ENCODE measurements at places on chromosomes 16 and 17.

DNA sequence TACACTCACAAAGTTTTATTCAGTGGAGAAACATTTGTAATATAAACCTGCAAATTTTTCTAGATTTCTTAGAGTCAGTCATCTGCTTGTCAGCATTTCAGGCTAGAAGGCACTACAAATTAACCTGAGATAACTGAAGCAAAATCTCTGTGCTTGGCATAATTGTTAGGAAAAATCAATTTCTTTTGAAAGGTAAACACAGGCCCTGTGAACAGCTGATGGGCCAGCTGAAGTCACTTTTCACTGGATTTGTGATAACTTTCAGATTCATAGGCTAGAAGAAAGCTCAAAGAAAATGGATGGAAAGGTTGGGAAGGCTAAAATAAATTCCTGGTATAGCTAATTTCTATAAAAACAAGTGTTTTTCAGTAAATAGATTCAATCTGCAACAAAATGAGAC, 34.0 kb upstream of the SLC6A2 start:
- no peaks in the 10 kb centered on the region for H3K4me1 ChIP-seq
- no peak overlapping the region for H3K4me3 ChIP-seq
- H3K36me3 ChIP-seq, result no peaks in the 10 kb centered on the region

DNA sequence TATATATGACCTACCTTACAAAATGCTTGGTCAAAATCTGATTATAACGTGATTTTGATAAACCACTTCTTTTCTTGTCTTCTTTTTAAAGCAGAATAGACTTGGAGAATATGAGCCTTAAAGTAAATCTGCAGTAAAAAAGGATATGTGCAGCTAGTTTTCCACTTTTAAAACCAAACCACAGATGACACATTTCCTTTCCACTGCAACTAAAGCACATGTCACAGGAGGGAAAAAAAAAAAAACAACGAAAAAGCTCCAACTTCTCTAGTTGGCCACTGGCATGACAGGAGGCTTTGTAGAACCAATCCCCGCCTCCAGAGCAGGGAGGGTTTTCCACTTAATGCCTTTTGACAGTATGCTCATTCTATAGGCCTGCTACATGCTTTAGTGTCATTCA, at the start of gene EVI2A:
Gene EVI2A (minus strand): TSS at position 142 of the 400 bp plus-strand sequence. CDS start 2,609 bp downstream, outside the sequence.
- no peak for DNase-seq
- H3K27ac ChIP-seq, result no peak within 1 kb of the TSS
- peaks cover 5% of the 10 kb centered on the region for H3K4me1 ChIP-seq
- H3K27me3 ChIP-seq, result no peaks in the 10 kb centered on the region
- H3K4me3 ChIP-seq, result no peak within 1 kb of the TSS

DNA sequence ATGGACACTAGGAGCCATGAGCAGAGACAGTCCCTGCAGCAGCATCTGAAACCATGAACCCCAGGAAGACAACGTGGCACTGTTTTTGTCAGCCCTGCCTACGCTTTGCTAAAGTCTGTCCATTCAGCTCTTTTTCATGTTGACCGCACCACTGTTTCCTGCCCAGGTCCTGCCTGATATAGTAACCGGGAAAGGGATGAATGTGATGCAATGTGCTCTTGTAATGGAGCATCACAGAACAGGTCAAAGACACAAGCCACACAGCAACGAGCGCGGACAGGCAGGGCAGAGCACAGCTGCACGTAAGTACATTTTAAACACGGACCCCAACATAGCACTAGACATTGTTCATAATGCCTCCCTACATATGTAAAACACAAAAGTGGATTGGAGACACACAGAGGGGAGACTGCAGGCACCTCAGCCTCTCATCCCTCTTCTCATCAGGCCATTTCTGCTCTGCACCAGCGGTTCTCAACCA, 16.9 kb upstream of the TNFRSF13B start:
- no peaks in the 10 kb centered on the region for H3K4me1 ChIP-seq
- DNase-seq, result no peak
- no peaks in the 10 kb centered on the region for H3K36me3 ChIP-seq
- H3K27me3 ChIP-seq, result peaks cover 8% of the 10 kb centered on the region

- no peaks in the 10 kb centered on the region for H3K4me1 ChIP-seq
- no peaks in the 10 kb centered on the region for H3K36me3 ChIP-seq
- DNase-seq, result no peak
- H3K4me3 ChIP-seq, result no peak overlapping the region
Observed at GRCh38 chr16:35431829-35432663, 1972.6 kb downstream of the TP53TG3F start.

DNA sequence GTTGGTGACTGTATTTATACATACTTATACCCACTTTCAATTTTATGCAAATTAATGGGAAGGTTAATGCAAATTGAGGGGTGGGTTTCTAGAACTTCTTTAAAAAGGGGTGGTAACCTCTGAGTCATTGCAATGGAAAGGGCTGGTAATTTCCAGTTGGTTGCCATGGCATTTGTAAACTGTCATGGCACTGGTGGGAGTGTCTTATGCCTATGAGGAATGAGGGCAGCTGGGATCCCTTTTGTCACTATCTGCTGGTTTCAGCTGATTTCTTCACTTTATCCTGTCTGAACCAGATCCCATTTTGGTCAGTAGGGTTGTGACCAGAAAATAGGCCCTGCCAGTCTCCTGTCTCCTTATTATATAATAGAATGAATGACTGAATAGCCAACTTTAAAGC, 1006.7 kb upstream of the GOT2 start:
- H3K27ac ChIP-seq, result no peak overlapping the region
- DNase-seq, result no peak
- no peak overlapping the region for H3K4me3 ChIP-seq
- H3K27me3 ChIP-seq, result no peaks in the 10 kb centered on the region
- H3K4me1 ChIP-seq, result no peaks in the 10 kb centered on the region

DNA sequence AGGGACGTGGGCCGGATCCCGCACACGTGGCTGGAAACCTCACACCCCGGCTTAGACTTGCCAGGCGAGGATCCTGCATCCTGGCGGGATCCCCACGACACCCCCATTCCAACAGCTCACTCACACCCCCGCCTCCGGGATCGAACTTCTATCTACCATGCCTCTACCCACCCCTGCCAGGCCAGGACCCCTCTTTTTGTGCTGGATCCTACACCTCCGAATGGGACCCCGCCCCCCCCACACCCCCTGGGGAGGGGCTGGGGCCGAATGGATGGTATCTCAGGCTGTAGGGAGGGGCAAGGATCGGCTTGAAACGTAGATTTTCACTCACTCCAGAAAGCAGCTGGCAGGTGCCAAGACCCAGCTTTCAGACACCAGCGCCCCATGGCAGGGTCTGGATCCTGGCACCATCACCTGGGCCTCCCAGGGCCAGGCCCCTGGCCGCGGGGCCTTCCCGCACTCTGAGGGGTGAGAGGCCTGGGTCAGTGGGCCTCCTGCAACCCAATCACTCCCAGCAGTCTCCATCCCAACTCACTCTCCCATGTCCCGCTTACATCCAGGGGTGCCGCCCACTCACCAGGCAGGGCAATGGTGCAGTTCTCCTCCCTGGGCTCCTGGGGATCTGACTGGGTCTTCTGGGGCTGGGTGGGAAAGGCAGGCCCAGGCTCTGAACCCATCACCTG, 6.7 kb downstream of the PRSS36 start:
- H3K4me1 ChIP-seq, result peaks cover 9% of the 10 kb centered on the region
- H3K4me3 ChIP-seq, result peak overlapping the region; percentile 70
- H3K27ac ChIP-seq, result no peak overlapping the region

- H3K27me3 ChIP-seq, result peaks cover 3% of the 10 kb centered on the region
- peak overlapping the region; percentile 36 for H3K27ac ChIP-seq
- peak overlapping the region; percentile 72 for H3K4me3 ChIP-seq
- peaks cover 12% of the 10 kb centered on the region for H3K36me3 ChIP-seq
- peaks cover 25% of the 10 kb centered on the region for H3K4me1 ChIP-seq
Observed at GRCh38 chr16:3503523-3503922, 2.7 kb downstream of the CLUAP1 start.

DNA sequence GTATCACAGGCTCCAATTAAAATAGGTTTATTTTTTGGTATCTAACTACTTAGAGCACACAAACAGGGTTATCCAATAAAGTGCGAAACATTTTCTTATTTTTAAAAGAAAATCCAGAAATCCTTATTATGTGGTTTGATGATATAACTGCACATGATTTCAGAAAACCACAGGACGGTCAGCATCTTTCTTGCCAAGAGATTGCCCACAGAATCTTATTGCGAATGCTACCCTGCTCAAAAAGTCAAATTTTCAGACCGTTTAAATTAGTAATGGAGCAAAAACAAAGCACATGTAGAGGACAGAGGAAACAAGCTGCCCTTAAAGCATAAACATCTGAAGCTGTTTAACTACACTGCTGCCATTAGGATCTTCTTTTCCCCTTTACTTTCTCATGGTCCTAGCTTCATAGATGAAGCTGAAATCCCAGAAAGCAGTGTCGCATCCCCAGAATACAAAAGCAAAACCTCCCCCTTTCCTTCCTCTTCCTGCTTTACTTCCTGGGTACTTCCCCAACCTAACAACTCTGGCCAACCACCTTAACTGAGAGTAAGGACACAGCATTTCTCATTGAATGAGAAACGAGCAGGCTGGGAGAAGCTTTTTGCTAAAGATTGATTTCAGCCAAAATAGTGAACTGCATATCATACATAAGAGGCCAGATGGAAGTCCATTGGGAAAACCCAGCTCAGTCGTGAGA, 43.7 kb downstream of the CMTM4 start:
- H3K27me3 ChIP-seq, result no peaks in the 10 kb centered on the region
- DNase-seq, result no peak
- H3K36me3 ChIP-seq, result no peaks in the 10 kb centered on the region
- no peak overlapping the region for H3K27ac ChIP-seq
- peaks cover 14% of the 10 kb centered on the region for H3K4me1 ChIP-seq

DNA sequence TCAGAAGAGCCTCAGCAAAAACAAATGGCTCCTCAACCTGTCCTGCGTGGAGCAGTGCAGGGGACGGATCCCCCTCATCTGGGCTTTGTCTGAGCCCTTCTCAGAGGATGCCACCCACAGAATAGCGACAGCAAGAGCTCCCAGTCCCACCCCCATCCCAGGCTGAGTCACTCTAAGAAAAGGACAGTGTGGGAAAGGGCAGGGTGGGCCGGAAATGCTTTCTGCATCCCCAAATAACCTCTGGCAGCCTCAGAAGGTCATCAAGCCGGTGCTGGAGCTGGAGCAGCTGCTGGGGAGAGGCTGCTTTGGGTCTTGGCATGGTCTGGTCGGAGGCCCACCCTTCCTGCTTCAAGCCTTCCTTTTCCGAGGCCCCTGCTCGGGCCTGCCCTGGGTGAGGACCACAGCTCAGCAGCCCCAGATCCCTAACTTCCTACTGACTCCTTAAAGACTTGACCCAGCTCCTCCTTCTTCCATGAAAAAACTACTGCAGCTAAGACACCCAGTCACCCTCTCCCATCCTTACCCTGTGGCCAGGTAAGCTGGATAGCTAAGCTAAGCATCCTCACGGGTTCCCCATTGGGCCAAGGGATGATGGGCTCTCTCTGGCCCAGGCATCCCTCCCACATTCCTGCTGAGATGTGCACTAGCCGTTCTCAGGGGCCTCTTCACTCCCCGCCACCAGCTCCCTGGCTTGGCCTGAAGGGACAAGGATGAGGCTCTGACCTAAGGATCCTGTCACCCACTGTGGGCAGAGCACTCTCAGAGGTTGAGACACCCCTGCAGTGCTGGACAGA, 8.7 kb downstream of the SLC12A4 start:
- no peaks in the 10 kb centered on the region for H3K27me3 ChIP-seq
- peaks cover 13% of the 10 kb centered on the region for H3K36me3 ChIP-seq
- H3K4me3 ChIP-seq, result no peak overlapping the region
- H3K4me1 ChIP-seq, result peaks cover 6% of the 10 kb centered on the region
- no peak for DNase-seq

DNA sequence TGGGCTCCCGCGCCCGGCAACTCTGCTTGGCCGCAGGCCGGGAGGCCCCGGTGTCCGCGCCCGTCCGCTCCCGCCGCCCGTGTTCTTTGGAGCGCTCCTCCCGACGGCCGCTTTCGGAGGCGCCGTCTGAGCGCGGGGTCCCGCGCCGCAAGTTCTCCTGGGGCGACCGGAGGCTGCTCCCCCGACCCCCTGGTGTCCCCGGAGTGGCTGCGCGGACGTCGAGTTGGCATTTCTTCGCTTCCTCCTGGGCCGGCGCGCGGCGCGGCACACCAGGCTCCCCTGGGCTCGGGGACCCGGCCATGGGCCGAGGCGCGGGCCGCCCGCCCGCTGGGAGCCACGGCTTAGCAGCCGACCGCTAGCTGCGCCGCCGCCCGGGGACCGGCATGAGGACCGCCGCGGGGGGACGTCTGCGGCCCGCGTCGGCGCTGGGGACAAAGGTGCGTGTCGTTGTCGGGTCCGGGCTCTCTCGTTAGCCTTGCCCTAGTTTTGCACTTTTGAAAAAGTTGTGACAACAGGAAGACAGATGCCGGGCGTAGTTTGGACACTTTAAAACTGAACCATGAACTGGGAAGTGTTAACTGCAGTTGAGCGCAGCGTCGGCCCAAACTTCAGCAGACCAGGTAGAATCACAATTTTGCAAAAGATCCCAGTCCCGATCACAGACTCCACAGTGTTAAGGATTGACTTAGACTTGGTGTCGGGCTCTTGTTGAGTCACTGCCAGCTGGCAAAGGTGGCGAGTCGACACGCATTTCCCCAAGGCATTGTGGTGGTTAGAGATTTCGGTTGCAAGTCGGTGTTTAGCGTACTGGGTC, 700 bp downstream of the UBN1 start:
- DNase-seq, result no peak
- peak overlapping the region; percentile 90 for H3K4me3 ChIP-seq
- H3K4me1 ChIP-seq, result peaks cover 46% of the 10 kb centered on the region
- H3K27ac ChIP-seq, result peak overlapping the region; percentile 88
- peaks cover 13% of the 10 kb centered on the region for H3K36me3 ChIP-seq

DNA sequence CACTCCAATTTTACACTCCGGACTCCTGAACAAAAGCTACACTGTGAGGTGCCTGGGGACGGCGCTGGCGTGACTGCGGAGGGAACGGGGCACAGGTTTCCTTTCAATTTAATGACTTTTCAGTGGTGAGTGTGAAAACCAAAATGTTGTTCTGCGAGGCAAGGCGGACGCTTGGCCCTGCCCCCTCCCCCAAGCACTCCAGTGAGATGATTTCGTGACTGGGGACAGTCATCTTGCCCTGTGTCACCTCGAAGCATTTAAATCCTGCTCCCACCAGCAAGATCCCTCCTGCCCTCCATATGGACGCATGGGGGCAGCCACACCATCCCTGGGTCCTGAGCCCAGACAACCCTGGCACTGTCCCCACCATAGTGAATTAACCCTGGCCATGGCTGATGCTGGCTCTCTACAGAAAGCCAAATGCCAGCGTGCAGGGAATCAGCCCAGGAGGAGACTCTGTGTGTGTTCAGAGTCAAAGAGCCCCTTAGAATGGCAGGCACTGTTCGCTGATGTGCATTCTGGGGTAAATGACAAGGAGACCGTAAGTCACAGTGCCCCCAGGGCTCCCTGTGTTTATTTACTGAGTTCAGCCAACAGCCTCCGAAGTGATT, 41.0 kb downstream of the C16orf95 start:
- peaks cover 29% of the 10 kb centered on the region for H3K4me1 ChIP-seq
- H3K36me3 ChIP-seq, result no peaks in the 10 kb centered on the region
- no peak for DNase-seq
- no peak overlapping the region for H3K27ac ChIP-seq
- no peak overlapping the region for H3K4me3 ChIP-seq

DNA sequence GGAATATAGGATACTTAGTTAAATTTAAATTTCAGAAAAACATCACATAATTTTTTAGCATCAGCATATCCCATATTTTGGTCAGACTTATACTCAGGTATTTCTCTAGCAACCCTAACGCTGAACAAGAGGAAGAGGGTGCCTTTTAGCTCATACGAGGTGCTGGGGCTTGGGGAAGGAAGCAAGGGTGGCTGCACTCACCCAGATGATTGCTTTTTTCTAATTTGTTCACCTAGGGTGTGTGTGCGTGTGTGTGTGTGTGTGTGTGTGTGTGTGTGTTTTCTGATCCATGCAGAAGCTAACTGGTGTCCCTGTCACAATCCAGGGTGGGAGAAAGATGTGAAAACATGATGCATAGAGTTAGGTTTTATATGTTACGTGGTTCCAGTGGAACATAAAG, 81.2 kb downstream of the WNT3 start:
- H3K36me3 ChIP-seq, result peaks cover under 1% of the 10 kb centered on the region
- H3K4me3 ChIP-seq, result no peak overlapping the region
- H3K4me1 ChIP-seq, result peaks cover 33% of the 10 kb centered on the region
- H3K27me3 ChIP-seq, result no peaks in the 10 kb centered on the region

Measured in type B pancreatic cell (in vitro differentiated cells).